Activated CD4-positive, alpha-beta T cell treated with anti-CD3 and anti-CD28 coated beads for 4 hours (primary cell): ENCODE measurements at places on chromosomes 2 and 18.

GRCh38 chr2:150571121-150571520, 83.7 kb upstream of the RND3 start:
- DNase-seq = no peak

DNA sequence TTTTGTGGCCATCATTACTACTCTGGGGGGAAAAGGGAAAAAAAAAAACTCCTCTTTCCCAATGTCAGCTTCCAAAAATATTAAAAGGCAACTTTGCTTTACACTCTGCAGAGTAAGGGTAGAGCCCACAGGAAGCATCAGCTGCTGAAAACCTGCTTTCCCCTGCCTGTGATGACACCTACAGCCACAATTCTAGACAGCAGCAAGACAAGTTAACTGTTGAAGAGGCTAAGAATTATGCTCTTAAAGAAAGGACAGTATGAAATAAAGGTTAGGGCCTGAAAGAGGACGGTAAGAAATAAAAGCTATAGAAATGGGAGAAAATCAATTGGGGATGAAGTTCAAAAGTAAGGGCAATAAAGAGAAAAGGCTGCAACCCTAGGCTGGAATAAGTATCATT, 3.0 kb downstream of the PDE11A start:
- no peak for DNase-seq

DNA sequence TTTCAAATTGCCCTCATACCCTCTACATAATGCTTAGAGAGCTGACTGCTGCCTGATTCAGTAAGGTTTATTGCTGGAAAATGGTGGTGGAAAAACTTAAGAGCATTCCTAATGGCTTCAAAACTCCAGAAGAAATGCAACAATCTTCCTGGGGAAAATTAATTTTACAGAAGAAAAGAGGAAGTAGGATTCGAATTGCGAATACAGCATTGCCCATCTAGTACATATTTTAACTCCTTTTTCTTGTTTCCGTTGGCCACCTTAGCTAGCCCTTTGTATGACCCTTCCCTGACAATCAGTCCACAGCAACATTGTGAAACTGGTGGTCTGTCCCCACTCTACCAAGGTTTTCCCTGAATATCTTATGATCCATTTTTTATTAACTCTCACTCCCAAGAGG, 224.7 kb downstream of the MTX2 start:
- DNase-seq = no peak

GRCh38 chr2:228786901-228787300, 484.2 kb downstream of the PID1 start:
- DNase-seq = no peak

GRCh38 chr2:16161085-16161565, 220.8 kb downstream of the MYCN start:
- DNase-seq = no peak

- peak; percentile 61 for DNase-seq
Measured at GRCh38 chr2:48114256-48114655, 208.0 kb upstream of the FBXO11 start.

GRCh38 chr2:230268606-230269243, 43.2 kb downstream of the SP140 start:
- DNase-seq = no peak

GRCh38 chr2:59701271-59701994, 852.0 kb downstream of the BCL11A start:
- DNase-seq = no peak

- no peak for DNase-seq
Measured at GRCh38 chr18:68035774-68036522, 519.4 kb upstream of the DSEL start.

- no peak for DNase-seq
Measured at GRCh38 chr2:127058246-127058953, 48.6 kb downstream of the BIN1 start.

DNA sequence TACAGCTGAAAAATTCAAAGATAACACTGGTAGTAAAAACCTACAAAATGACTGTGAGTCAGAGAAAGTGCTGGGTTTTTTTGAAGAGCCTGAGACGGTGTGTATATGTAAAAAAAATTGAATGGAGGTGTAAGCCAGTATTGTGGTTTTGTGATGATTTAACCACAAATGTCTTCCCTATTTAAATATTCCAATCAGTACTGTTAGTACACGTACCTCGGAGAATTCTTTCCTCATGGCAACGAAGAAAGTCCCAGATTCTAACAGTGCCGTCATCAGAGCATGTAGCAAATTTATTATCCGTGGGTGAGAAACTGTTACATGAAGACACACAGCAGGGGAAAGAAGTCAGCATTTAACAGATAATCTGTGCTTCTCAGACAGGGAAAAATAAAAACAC, 48.1 kb downstream of the WDR33 start:
- no peak for DNase-seq

GRCh38 chr2:95019572-95019971, 5.9 kb upstream of the MAL start:
- no peak for DNase-seq

GRCh38 chr2:16325016-16325975, 340.3 kb downstream of the CYRIA start:
- DNase-seq = no peak

DNA sequence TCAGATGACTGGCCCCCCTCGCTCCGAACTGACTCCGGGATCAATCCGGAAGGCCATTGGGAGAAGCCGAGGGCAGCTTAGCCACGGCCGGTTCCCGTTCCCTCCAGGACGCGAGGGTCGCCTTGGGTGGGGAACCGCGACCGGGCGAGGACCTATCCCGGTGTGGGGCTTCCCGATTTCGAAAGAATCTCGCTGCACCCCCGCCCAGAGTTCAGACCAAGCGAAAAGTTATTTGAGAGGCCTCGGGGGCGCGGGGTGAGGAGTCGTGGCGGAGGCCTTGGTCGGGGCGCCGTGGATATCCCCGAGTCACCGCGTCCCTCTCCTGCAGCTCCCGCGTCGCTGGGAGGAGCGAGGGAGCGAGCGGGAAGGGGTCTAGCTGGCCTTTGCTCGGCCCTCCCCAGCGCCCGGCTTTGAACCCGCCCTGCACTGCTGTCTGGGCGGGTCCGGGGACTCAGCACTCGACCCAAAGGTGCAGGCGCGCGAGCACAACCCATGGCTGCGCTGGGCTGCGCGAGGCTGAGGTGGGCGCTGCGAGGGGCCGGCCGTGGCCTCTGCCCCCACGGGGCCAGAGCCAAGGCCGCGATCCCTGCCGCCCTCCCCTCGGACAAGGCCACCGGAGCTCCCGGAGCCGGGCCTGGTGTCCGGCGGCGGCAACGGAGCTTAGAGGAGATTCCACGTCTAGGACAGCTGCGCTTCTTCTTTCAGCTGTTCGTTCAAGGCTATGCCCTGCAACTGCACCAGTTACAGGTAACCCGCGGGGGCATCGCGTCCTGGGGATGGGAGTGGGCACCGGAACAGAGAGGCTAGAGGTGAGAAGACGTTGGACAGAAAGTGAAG, at the start of gene CYP27A1:
TSS of gene CYP27A1 (plus strand) at position 457 of the 837 bp plus-strand sequence. CDS start at position 493, 36 bp downstream.
- no peak for DNase-seq

DNA sequence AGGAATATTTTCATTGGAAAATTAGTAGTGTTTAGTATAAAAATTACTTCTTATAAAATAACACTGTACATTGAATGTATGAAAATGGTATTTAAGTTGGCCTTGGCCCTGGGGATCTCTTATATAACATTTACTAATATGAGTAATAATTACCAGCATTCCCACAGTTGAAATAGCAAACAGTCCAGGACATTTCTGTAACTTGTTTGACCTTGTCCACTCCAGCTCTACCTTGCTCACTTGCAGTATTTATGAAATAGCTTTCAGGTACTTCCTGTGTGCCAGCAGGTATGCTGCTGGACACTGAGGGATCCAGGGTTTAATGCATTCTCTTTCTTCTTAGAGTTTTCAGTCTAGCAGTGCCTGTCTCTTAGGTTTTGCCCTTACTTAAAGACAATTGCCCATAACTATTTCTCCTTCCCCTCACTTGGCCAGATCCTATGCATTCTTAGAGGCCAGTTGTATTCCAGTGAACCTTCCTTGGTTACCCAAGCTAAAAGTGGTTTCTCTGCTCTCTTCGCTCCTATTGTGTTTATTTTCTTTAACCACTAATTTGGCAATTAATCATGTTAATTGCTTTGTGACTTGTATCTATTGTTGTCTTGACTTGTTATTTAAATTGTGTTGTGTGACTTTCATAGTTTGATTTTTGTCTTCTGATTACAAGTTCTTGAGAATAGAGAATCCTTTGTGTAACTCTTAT, 25.9 kb downstream of the BABAM2 start:
- DNase-seq = no peak

- DNase-seq = peak; percentile 12
Measured at GRCh38 chr2:12856934-12857601, 140.3 kb downstream of the TRIB2 start.

DNA sequence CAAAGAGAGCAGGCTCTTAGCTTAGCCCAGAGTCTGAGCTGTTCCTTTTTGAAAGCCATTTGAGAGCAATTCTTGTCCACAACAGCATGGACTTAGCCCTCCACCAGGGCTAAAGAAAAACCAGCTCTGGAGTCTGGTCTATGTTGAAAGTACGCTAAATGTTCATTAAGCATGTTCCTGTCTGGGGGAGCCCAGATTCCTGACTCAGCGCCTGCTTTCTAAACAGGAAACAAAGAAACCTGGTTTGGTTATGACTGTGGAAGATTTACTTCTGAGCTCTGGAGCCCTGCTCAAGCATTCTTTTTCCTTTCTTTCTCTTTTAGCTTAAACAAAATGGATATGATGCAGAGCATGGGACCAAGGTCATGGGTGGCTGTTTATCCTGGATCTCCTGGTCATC, 279.8 kb downstream of the RBM43 start:
- DNase-seq = no peak

DNA sequence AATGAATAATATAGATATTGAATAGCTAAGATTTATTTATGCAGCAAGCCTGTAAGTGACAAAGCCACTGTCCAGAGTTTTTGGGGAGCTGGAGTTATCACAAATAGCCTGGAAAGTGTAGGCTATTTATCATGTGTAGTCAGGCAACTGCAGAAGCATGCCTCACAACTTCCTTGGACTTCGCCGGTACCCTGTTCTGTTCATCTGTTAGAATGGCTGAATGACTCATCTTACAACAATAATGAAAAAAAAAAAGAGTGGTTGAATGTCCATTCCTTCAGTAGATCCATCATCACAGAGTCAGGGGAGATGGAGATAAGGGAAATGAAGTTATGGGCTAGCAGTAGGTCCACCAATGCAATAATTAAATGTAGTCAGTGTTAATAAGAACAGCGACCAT, 24.0 kb upstream of the ATP5MC3 start:
- no peak for DNase-seq

GRCh38 chr18:41887100-41887499, 67.9 kb upstream of the PIK3C3 start:
- no peak for DNase-seq

DNA sequence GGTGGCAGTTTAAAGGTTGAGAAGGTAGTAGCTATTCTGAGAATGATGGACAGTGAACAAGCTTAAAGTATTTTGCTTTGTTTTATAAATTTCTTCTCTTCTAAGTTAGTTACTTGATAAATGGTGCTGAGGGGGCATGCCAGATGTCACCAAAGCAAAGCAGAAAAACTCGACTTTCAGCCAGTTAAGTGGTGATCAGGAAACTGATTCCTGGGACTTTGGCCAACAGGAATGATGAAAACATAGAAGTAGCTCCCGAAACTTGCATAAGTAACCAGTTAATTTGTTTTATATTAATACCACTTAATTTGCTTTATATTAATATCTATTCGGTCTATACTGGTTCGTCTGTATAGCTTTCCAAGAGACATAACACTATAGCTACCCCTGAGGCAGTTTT, 82.6 kb downstream of the FANCL start:
- DNase-seq = no peak

- DNase-seq = no peak
Measured at GRCh38 chr2:223155956-223156355, 104.0 kb downstream of the KCNE4 start.

DNA sequence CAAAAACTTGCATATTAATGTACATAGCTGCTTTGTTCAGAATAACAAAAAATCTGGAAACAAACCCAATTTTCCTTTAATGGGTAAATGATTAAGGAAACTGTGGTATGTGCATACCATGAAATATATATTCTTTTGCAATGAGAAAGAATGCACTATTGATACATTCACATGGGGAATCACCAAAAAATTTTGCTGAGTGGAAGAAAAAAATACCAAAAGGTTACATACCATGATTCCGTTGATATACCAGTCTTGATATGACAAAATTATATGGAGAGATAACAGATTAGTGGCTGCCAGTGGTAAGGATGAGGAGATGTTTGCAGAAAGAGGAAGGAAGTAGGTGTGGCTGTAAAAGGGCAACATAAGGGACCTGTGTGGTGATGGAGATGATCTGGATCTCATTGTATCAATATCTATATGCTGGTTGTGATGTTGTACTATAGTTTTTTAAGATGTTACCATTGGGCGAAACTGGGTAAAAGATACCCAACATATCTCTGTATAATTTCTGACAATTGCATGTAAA, 54.6 kb upstream of the BCL2L11 start:
- no peak for DNase-seq

GRCh38 chr2:167626301-167626700, 621.1 kb downstream of the STK39 start:
- no peak for DNase-seq

- DNase-seq = no peak
Measured at GRCh38 chr2:212592695-212593094, 54.1 kb upstream of the ERBB4 start.

DNA sequence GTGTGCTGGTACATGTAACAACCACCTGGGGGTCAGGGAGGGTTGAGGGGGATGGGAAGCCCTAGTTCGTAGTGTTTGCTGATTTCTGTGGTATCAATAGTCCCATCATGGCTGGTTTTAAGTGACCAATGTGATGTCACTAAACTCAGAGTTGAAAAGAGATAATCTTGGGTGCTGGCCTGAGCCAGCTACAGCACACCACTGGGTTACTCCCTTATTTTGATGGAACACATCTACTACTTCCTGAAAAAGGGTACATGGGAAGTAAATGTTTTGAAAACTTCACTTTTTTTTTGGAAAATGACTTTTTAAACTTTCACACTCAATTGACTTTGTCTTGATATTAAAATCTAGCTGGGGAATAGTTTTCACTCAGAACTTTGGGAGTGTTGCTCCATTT, 87.0 kb upstream of the CXCR4 start:
- DNase-seq = no peak

- DNase-seq = no peak
Measured at GRCh38 chr2:188573453-188573852, 281.8 kb downstream of the GULP1 start.

DNA sequence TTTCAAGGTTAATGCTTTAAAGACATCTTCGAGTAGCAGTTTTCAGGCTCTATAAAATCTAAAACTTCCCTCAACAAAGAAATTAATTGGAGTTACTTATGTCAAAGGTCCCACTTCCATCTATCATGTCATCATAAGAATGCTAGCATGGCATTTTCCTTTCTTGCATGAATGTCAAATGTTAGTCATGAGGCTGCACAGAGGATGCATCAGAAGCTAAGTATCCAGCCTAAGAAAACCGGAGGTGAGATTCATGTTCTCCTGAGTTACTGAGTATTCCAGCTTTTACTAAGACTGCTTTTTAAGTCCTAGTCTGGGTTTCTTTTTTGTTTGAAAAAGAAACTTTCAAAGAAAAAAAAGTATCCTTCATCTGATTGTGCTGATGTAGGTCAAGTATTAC, 130.6 kb upstream of the CDH19 start:
- DNase-seq = no peak
